ENCODE measurements at places on chromosomes 4 and X. TPM values are rescaled to one million over a fixed set of nuclear protein-coding genes. Genes with fewer than 3 reads are reported as not detected.

- H3K4me1 ChIP-seq, result no peaks in the 10 kb centered on the region
- H3K27me3 ChIP-seq, result no peaks in the 10 kb centered on the region
- H3K36me3 ChIP-seq, result no peaks in the 10 kb centered on the region
- DNase-seq, result no peak
Measured at GRCh38 chr4:164446516-164446915, 307.4 kb upstream of the SMIM31 start.

DNA sequence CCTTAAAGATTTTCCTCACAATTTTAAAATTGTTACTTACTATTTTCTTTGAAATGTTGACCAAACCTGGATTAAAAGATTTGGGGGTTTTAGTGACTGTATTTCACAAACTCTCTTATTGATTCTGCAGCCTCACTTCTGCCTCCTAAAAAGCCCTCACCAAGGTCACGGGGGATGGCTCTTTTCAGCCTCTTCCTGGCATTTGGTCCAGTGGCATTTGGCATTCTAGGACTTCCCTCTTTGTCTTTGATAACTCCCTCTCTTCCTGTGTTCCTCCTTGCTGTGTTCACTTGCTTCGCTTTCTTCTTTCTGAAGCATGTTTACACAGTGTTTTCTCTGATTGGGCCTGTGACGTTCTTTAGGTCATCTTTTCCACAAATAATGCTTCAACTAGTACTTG, 21.5 kb downstream of the PKD2 start:
- no peak overlapping the region for H3K27ac ChIP-seq
- H3K27me3 ChIP-seq, result no peaks in the 10 kb centered on the region
- H3K36me3 ChIP-seq, result no peaks in the 10 kb centered on the region
- no peak overlapping the region for H3K4me3 ChIP-seq

PGAM4 gene
- not detected for polyA plus RNA-seq

- H3K36me3 ChIP-seq, result no peaks in the 10 kb centered on the region
- H3K4me1 ChIP-seq, result no peaks in the 10 kb centered on the region
- H3K27me3 ChIP-seq, result peaks cover 11% of the 10 kb centered on the region
- no peak overlapping the region for H3K4me3 ChIP-seq
Measured at GRCh38 chr4:182293691-182294255, 50.6 kb downstream of the TENM3 start.

DNA sequence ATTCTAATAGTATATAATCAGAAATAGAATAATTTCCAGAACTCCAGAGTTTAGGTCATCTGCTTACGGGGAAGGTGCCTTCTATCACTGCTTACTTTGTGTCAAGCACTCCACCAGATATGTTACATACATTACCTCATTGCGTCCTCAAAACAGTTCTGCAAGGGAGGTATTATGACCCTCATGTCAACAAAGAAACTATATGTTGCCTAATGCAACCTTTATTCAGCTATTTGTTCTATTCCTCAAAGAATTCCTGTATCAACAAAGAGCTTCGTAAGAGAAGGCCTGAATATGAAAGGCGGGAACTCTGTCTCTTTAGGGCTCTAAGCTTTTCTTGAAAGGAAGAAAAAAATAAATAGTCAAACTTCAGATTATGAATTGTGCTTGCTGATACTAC, 114.7 kb downstream of the PDLIM5 start:
- no peaks in the 10 kb centered on the region for H3K4me1 ChIP-seq
- H3K4me3 ChIP-seq, result no peak overlapping the region
- H3K36me3 ChIP-seq, result no peaks in the 10 kb centered on the region
- DNase-seq, result no peak
- H3K27me3 ChIP-seq, result no peaks in the 10 kb centered on the region
- no peak overlapping the region for H3K27ac ChIP-seq

- no peaks in the 10 kb centered on the region for H3K27me3 ChIP-seq
- H3K27ac ChIP-seq, result no peak overlapping the region
- H3K36me3 ChIP-seq, result no peaks in the 10 kb centered on the region
- no peak overlapping the region for H3K4me3 ChIP-seq
- no peaks in the 10 kb centered on the region for H3K4me1 ChIP-seq
Measured at GRCh38 chr4:113566015-113566795, 195.3 kb downstream of the CAMK2D start.

- H3K27ac ChIP-seq, result no peak overlapping the region
- H3K36me3 ChIP-seq, result no peaks in the 10 kb centered on the region
- no peak for DNase-seq
Measured at GRCh38 chr4:140695483-140695882, 60.7 kb downstream of the TBC1D9 start.

GRCh38 chrX:53241558-53241957, 16.6 kb upstream of the KDM5C start:
- H3K27me3 ChIP-seq, result no peaks in the 10 kb centered on the region
- no peak overlapping the region for H3K4me3 ChIP-seq
- H3K36me3 ChIP-seq, result peaks cover 54% of the 10 kb centered on the region
- no peaks in the 10 kb centered on the region for H3K4me1 ChIP-seq

MAGEC2 gene
- polyA plus RNA-seq, result 77.6 TPM

NMU gene
- 703 TPM for polyA plus RNA-seq

Measured in K562 (cell line).